ENCODE measurements at places on chromosomes 1 and 21.
A peak's percentile ranks its signal among the peaks of the same experiment; 100 is the strongest.

DNA sequence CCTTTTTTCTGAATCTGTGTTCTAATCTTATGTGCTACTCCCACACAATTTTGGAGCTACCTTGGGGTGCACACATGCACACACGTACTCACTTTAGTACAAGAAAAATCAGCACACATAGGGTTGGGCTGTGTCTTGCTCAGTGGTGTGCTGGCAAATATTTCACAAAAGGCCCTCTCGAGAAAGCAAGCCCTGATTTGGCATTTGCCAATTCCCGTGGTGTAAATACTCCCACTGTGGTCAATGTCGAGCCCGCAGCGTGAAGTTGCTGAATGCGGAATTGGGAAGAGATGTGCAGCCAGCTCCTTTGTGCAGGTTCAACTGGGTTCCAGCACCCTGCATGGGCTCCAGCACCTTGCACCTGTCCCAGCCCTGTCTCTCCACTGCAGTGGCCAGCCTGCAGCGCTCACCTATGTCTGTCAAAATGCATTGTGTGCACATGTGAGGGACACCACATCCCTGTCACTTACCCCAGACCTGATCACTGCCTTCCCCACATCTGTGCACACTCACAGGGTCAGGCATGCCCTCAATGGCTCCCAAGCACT lies 78.4 kb upstream of the WNT4 start:
- DNase-seq, result no peak

GRCh38 chr1:56185493-56185892 lies 393.9 kb downstream of the PLPP3 start:
- no peak for DNase-seq

GRCh38 chr1:89643577-89643976 lies 10.7 kb downstream of the LRRC8C start:
- no peak for DNase-seq

GRCh38 chr1:201062511-201063091 lies 39.1 kb upstream of the KIF21B start:
- DNase-seq, result no peak

- no peak for DNase-seq
These were observed 2.3 kb downstream of the FAAP20 start for GRCh38 chr1:2192031-2192995.

DNA sequence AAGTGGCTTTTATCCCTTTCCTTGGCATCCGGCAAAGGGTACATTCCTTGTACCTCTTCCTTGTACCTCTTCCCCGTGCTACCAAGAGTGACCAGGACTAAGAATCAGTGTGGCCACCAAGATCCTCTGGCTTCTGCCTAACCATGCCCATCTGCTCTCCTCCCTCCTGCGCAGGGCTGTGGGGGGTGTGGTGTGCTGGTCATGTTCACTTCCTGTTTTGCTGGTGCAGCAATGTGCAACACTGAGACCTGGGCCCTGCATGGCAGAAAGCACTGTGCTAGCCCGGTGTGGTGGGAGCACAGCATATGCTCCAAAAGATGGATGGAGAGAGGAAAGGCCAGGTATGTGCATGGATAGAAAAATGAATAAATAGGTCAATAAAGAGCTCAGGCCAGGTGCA lies 33.3 kb upstream of the TENT5C start:
- DNase-seq, result no peak

DNA sequence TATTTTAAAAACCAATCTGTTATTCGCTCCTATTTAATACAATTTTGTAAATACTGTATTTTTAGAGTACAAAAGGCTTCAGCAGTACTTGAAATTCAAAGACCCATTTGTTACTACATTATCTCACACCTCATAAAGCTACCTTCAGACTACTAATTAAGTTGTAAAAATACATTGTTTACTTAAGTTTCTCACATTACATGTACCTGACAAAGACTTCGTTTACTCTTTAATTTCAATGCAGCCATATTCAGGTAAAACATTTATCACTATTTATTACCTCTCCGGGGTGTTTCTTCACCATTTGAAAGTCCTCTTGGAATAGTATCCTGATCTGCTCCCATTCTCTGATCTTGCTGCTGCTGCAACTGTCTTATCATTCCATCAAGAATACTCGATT lies 55.2 kb downstream of the BRWD1 start:
- no peak for DNase-seq

- no peak for DNase-seq
These were observed 351.9 kb downstream of the ADGRL2 start for GRCh38 chr1:82152356-82153271.

GRCh38 chr1:162702628-162703027 lies 70.4 kb downstream of the DDR2 start:
- DNase-seq, result no peak

- DNase-seq, result no peak
These were observed 46.4 kb upstream of the SIPA1L2 start for GRCh38 chr1:232676307-232676706.

- no peak for DNase-seq
These were observed 13.6 kb downstream of the LHX4 start for GRCh38 chr1:180243517-180244221.

DNA sequence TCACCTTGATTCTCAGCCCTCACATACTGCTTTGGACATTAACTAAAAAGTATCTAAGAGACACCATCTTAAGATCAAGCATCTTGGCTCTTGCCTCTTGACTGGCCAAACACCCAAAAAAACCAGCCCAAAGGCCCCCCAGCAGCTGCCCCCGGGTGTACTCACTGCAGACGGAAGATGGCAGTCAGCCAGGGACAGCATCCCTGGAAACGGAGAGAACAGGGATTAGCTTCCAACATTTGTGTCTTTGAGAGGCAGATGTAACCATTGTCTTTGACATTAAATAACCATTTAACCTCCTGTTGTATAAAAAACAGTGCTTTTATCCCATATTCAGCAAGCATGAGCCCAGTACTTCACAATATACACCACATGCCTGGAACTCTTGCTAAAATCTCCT lies 11.3 kb downstream of the TMEM63A start:
- DNase-seq, result peak; percentile 52

GRCh38 chr1:55309786-55310504 lies 94.8 kb upstream of the USP24 start:
- no peak for DNase-seq

DNA sequence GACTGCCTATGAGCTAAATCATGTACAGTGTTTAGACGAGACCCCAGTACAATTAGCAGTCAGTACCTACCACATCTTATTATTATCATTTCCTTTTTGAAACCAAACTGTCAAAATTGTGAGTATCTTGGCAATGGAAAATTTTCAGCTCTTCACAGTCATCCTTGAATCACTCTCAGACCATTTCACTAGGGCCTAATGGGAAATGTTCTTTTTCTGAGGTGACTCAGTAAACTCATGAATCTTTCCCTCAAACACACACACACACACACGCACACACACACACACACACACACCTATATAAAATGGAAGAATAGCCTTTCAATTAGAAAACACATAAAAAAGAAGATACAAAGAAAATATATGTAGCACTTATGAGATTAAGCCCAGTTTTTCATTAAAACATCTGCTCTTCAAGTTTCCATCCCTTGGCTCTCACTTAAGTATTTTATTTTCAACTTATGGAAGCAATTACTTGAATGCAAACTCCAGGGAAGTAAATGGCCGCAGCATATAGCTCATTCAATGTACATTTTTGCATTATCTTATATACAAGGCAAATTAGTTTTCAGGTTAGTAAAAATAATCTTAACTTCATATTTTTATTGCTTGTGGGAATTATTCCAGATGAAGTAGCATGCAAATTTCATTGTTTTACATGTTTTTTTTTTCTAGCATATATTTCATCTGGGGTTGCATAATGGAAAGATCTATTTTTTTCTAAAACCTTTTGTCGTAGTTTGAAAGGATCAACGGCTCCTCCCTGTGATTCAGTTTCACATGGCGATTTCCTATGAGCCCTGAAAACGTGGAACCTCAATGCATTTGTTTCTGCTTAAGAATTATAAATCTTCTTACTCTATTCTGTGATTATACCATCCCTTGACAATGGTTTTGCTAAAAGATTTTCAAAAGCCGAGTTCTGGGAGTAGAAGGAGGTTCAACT lies 46.3 kb upstream of the TMPRSS15 start:
- no peak for DNase-seq

GRCh38 chr1:243542739-243543415 lies 287.0 kb downstream of the SDCCAG8 start:
- no peak for DNase-seq

DNA sequence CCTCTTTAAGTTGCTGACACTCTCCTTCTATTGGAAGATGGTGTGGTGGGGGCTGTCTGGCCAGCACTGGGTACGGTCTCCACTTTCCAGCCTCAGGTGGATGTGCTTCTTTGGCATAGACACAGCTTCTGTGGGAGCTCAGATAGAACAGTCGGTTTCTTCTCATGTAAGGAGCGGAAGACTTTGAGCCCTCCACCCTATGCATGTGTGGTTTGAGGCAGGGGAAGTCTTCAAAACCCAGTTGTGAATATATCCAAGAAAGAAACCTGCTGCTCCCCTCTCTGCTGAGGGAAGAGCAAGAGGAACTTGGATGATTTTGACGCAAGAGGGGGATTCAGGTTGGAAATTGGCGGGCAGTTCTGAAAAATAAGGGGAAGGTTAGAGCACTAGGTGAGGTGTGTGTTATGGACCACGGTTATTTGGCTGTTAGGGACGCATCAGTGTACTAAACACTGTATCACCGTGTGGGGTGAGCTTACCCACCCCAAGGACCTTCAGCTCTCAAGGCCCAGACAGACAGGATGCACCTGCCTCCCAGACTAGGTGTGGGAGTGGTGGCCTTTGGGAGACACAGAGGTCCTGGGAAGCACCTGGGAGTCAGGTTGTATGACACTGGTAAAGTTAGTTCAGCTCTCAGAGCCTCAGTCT lies 36.2 kb downstream of the IL6R start:
- DNase-seq, result no peak

- no peak for DNase-seq
These were observed 30.3 kb downstream of the PTPRC start for GRCh38 chr1:198669023-198669698.

GRCh38 chr1:156490401-156491032 lies 10.1 kb downstream of the MEF2D start:
- DNase-seq, result peak; percentile 42

DNA sequence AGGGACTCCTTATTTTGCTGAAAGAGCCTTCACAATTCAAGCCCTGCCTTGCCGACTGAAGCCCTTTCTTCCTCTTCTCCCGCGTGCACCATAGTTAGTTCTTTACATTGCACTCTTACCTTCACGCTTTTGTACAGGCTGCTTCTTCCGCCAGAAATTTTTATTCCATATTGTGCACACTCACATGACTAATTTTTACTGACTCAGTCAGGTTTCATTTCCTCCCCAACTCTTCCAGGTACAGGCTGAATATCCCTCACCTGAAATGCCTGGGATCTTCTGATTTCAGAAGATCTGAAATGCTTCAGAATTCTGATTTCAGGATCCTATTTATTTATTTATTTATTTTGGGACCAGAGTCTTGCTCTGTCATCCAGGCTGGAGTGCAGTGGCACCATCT lies 172.8 kb downstream of the ZNF281 start:
- no peak for DNase-seq

DNA sequence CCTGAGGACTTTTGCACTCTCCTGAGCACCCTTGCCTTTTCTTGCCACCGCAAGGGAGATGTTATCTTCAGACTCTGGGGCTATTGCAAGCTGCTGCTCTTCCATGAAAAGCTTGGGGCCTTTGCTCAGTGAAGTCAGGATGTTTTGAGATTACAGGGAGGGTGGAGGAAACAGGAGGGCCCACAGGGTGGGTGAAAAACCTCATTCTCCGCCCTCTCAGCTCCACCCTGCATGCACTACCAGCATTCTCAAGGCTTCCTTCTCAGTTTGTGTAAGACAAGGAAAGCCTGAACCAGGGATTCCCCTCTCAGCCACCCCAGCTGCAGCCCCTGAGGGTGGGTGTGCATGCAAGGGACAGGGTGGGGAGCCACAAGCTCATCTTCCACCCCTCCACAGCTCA lies 25.8 kb upstream of the ZNF648 start:
- no peak for DNase-seq
